ENCODE measurements at places on chromosomes 13 and 19.

GRCh38 chr13:49066856-49067255, 91.1 kb downstream of the FNDC3A start:
- no peak for DNase-seq

- DNase-seq: peak; percentile 27
Observed at GRCh38 chr13:48750588-48751383, 97.1 kb downstream of the CYSLTR2 start.

DNA sequence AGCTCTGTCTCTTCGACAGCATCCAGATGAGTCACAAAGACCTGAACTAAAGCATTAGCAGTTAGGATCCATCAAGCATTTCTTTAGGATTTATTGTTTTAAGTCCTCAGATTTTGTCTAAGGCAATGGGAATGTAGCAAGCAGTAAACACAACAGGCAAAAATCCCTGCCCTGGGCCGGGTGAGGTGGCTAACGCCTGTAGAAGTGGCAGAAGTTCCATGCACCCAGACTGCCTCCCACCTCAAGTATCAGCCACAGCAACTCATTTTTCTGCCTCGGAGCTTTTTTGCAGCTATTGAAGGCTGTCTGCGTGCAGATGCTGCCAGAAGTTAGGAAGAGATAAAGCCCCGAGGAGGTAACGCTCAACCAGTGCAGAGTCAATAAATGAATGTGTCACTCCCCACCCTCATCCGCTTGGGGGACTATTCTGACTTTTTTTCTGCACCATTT, 47.1 kb upstream of the MRI1 start:
- DNase-seq: peak; percentile 19

GRCh38 chr13:46572752-46573431, 19.9 kb downstream of the LRCH1 start:
- DNase-seq: no peak

DNA sequence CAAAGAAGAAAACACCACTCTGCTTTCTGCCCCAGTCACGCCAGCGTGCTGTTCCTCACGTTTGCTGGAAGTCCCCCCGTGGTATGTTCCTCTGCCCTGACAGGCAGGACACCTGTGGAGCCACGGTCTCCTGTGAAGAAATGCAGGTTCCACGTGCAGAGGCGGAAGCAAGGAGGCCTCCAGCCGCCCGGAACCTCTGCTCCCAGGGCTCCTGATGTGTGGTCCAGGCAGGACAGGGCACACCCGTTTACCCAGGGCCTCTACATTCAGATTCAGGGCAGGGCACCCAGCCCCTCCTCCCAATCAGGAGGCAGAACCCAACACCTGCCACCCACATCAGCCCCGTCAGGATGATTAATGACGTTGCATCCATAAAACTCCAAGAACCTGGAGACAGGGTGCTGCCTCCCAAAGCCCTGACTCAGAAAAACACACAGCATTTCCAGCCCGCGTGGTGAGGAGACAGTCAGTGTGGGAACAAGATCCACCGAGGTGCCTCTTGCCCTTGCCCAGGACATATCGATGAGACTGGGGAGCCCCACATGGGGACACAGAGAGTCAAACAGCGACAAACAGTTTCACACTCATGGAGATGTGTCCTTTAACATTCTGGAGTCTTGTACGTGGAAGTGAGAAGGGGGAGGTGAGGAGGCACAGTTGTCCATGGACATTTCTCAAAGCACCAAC, 76.2 kb downstream of the COL4A1 start:
- no peak for DNase-seq

DNA sequence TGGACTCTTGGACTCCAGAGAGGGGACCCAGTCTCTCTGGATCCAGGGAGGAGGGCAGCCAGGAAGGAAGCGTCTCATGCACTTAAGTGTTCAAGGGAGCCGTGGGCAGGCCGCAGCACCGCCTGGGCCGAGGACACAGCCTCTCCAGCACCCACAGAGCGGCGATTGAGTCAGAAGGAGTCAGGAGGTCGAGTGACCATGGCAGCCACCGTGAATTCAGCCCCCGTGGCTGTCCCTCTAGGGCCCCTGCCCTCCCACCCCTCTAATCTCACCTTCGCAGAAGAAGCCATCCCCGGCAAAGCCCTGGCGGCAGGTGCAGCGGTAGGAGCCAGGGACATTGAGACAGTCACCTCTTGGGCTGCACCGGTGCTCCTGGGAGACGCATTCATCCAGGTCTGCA, 38.0 kb downstream of the FBN3 start:
- DNase-seq: no peak

GRCh38 chr19:20662421-20663105, 1.2 kb upstream of the ZNF626 start:
- no peak for DNase-seq

GRCh38 chr13:109301726-109302125, 484.7 kb downstream of the IRS2 start:
- DNase-seq: no peak

- DNase-seq: peak; percentile 33
Observed at GRCh38 chr19:11693505-11694499, 44.9 kb downstream of the ZNF823 start.

DNA sequence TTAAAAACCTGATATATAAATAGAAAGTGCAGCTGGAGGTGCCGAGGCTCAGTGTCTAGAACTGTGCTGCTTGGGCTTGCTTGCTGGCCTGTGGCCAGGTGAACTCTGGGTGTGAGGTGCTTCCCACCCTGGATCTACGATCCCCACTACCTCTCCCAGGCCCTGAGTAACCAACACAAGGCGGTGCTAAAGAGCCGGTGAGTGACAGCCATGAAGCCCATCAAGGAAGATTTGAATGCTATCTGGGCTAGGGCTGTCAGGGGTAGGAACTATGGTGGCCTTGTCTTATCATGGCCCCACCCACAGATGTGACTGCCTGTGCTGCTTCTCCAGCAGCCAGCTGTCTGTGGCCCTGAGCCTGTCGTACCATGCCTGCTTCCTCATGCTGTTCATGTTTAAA, 25.6 kb upstream of the ZNF91 start:
- DNase-seq: no peak

- no peak for DNase-seq
Observed at GRCh38 chr13:28494504-28494777, 487 bp downstream of the FLT1 start.

DNA sequence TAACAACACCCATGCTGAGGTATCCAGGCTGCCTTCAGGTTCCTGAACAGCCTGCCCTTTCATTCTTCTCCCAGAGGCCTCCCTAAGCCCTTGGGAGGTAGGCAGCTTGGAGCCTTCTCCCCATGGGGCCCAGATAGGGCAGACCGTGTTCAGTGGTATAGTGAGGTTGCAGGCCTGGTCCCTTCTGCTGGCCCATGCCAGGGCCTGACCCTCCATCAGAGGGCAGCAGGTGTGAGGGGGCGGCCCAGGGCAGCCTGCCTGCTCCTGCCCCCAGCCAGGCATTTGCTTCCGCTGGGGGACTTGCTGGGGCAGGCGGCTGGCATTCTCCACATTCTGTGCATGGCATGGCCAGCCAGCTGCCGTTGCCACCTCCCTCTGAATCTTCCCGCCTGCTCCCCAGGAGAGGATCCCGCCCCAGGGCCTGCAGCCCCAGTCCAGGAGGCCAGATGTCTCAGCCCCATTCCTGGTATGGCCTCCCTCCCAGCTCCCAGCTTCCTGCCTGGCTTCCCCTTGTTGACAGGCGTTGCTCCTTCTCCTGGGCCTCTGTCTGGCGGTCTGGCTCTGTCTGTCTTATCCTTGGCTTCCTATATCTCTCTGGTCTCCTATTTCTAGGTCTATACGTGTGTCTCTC, 8.9 kb downstream of the CIC start:
- DNase-seq: peak; percentile 48

DNA sequence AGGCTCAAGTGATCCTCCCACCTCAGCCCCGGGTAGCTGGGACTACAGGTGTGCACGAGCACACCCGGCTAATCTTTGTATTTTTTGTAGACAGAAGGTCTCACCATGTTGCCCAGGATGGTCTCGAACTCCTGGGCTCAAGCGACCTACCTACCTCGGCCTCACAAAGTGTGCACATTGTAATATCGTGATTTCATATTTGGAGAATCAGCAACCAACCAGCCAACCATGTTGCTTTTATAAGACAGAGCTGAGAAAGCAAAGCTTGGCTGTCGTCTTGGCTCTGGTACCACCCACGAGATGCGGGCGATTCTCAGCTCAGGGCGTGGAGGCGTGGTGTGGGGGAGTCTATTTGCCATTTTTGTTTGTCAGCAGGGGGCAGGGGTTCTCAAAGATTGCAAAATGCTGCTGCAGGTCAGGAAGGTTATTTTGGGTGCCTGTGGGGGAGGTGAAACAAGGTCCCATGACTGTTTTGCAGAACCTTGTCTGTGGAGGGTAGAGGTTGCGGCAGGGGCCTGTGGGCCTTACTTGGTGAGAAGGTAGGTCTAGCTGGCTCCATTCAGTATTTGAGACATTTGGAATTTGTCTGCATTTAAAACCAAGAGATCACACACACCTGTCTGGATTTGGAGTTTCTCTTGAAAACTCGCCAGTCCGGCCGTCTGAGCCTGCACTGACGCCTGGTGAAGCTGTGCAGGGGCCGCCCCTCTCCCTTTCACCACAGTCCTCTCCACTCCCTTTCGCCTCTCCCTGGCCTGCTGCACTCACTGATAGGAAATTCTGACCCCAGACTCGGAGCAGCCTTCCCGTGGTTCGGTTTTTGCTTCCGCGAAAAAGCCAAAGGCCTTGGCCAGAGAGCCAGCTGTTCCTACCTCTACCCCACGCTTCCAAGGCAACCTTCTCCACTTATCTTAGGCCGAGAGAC, 15.4 kb downstream of the TNFAIP8L1 start:
- DNase-seq: no peak

DNA sequence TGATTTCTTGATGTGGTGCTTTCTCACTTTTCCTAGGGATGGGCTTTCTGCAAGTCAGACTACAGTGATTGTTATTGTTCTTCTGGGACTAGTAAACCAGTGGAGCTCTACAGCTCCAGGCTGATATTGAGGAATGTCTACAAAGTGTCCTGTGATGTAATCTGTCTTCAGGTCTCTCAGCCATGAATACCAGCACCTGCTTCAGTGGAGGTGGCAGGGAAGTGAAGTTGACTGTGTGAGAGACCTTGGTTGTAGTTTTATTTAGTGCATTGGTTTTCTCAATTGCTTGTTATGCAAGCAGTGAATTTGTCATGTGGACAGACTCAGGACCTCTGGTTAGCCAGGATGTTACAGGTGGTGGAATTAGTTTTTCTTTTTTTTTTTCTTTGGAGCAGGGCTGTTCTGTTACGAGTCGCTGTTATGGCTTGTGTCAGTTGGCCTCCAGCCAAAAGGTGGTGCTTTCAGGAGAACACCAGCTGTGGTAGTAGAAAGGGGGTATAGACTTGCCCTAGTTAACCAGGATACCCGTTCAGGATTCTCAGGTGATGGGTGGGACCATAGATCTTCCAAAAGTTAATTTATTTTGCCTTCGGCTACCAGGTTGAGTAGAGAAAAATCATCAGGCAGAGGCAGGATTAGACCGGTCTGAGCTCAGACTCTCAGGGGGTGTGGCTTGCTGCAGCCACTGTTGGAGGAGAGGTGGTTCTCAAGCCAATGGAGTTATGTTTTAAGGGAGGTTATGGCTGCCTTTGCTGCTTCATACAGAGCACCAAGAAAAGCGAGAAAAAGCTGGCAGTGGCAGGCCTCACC, 11.9 kb upstream of the ZNF675 start:
- no peak for DNase-seq

DNA sequence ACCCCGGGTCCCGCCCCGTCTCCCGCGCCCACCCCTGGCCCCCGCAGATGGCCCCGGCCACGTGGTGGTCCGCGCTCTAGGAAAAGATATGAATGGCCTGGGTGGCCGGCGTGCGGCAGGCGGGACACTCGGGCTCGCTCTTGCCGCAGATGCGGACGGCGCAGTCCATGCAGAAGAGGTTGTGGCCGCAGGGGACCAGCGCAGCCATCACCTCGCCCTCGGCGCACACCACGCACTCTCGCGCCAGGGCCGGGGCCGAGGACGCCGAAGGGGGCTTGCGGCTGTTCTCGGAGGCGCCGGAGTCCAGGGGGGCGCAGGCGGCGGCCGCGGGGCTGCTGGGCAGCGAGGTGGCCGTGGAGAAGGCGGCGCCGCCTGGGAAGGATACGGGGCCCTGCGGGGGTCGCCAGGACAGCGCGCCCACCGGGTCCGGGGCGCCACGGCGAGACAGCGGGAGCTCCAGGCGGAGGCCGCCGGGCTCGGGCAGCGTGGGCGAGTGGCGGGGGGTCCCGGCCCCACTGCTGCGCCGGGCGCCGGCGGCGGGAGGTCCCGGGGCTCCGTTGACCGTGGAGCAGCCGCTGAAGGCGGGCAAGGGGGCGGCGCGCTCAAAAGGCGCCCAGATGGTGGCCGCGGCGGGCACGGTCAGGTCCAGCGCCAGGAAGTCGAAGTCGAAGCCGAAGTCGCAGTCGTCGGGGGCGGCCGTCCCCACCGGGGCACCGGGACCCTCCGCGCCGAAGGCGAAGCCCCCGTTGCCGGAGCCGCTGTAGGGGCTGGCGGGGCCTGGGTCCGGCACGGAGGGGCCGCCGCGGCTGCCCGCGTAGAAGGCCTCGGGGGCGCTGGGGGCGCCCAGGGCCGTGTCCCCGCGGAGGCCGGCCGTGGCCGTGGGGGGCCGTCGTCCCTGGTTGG, 12.4 kb downstream of the MEX3D start:
- no peak for DNase-seq

DNA sequence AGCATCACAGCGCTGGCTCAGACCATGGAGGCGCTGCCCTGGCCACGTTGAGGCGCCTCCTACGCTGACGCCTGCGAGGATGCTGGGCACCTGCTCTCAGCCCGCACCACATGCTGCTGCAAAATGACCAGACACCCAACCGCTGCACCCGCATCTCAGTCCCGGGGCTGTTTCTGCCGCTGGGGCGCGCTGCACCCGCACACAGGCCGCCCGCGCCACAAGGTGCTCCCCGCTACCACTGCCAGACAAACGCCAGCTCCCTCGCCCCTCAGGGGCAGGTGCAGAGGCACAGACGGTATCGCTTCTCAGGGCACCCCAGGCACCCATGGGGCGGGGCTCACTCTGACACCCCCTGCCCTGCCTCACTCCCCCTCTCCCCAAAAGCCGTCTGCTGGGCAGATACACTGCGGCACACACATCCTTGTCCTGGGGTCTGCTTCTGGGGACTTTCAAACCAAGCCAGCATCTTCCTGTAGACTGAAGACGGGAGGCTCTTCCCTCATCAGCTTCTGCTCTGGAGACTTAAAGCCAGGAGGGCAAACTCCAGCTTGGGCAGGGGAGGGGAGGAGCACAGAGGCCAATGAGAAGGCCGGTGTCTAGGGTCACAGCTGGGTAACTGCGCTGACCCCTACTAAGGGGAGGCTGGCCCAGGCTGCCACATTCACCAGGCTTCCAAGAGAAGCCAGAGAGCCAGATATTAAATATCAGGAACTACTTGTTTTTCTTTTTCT, 16.3 kb downstream of the CHERP start:
- no peak for DNase-seq

GRCh38 chr13:66984241-66984640, 245.9 kb downstream of the PCDH9 start:
- DNase-seq: no peak

GRCh38 chr19:46863818-46864629, 3.2 kb downstream of the ARHGAP35 start:
- peak; percentile 93 for DNase-seq

GRCh38 chr13:21018220-21018619, 43.2 kb downstream of the LATS2 start:
- no peak for DNase-seq

DNA sequence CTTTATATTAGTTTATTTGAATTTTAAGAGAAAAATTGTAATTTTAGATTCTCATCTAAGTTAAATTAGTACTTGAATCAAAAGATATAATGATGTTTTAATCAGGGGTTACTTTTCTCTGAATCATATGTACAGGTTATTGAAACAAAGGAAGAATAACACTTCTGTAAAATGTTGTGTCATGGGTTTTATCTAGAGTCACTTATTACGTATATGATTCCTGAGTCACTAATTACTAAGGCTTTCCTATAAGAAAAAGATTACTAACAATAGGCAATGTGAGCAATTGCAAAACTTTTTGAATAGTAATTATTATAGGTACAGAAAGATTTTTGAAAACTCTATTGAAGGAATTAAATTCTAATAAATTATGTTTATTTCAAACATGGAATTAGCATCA, 99.2 kb upstream of the KLF5 start:
- no peak for DNase-seq
